Retinal pigment epithelial cell (primary cell): ENCODE measurements at places on chromosomes 4 and X.

DNA sequence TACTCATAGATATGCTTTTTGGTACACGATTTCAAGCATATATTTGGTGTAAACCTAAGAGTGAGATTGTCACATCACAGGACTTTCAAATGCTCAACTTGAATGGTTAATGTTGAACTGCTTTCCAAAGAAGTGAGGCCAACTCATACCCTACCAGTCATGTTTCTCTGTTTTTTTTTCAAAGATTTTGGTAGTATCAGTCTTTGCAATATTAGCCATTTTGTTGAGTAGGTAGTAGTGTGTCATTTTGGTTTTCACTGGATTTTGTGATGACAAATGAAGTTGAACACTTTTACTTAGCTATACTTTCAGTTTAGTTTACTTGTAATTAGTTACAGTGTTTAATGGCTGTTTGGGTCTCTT lies 12.5 kb upstream of the HS3ST1 start:
- DNase-seq, result no peak

DNA sequence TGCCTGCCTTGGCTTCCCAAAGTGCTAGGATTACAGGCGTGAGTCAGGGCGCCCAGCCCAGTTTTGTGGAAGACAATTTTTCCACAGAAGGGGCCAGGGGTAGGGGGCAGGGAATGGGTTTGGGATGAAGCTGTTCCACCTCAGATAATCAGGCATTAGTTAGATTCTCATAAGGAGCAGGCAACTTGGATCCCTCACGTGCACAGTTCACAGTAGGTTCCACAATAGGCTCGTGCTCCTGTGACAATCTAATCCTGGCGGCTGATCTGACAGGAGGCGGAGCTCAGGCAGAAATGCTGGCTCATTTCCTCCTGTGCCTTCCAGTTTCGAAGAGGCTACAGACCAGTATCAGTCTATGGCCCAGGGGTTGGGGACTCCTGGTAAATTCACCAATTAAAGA lies 491.6 kb upstream of the AADAT start:
- no peak for DNase-seq

- no peak for DNase-seq
Measured at GRCh38 chrX:48827654-48827968, 1.3 kb downstream of the ERAS start.

GRCh38 chr4:7740866-7741525 lies 198.7 kb downstream of the AFAP1 start:
- no peak for DNase-seq

DNA sequence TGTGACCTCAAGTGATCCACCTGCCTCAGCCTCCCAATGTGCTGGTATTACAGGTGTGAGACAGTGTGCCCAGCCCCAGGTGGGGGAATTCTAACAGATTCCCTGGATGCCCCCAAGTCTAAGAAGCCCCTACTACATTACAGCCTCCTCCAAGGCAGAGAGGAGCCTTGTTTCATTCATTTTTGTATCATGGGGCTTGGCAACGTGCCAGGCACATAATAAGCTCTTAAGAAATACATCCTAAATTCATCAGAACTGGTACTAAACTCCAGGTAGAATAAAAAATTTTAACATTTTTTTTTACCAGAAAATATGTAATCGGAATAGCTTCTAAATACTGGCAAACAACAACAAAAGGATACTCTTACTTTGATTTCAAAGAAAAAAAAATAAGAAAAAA lies 127.1 kb downstream of the CHIC2 start:
- no peak for DNase-seq

GRCh38 chrX:104618106-104618895 lies 52.3 kb downstream of the IL1RAPL2 start:
- DNase-seq, result no peak

- DNase-seq, result no peak
Measured at GRCh38 chr4:36332782-36333131, 51.3 kb downstream of the DTHD1 start.

DNA sequence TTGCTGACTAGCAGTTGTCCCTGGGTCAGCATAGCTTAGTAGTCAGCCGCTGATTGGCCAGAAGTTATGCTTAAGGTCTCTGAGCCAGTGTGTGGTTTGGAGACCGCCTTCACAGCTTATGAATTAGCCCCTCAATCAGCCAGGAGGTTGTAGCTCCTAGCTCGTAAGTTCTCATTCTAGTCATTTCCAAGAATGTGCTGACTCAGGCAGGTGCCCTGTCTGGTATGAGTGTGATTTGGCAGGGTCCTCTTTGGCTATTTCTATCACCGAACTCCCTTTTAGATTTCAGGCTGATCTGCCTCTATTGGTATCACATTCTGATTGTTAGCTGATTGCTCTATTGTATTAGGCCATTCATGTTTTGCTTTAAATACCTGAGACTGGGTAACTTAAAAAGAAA lies 33.1 kb downstream of the NUDT11 start:
- no peak for DNase-seq

DNA sequence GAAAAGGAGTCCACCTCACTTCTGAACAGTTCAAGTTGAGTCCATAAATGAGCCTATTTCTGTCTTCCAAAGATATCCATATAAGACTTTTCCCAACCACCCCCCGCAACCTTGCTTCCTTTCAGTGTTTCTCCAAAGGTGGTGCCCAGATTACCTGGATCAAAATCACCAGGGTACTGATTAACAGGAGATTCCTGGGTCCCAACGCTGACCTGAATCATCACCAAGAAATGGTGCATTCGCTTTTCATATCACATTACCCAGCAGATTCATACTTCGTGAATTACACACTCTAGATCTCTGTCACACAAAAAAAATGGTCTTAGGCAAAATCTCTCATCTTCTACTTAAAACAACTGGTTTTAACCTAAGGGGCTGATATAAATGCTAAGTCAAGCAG lies 2.1 kb upstream of the GALNT7 start:
- DNase-seq, result no peak

- DNase-seq, result no peak
Measured at GRCh38 chrX:17375637-17376430, 834 bp downstream of the NHS start.

DNA sequence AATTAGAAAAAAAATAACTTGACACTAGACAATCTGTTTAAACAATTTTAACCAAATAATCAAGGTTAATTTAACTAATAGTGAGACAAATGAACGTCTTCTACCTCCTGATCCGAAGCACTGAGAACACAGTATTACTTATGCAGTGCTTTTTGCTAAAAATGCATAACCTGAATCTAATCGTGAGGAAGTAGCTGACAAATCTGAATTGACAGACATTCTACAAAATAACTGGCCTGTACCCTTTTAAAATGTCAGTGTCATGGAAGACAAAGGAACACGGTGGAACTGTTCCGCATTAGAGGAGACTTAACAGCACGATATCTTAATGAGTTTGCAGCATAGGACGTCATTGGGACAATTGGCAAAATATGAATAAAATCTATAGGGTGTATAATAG lies 631.2 kb upstream of the ZFP42 start:
- DNase-seq, result no peak

GRCh38 chr4:3201718-3202702 lies 46.9 kb upstream of the MSANTD1 start:
- DNase-seq, result peak; percentile 9

GRCh38 chr4:75005727-75006126 lies 72.8 kb downstream of the PARM1 start:
- no peak for DNase-seq

DNA sequence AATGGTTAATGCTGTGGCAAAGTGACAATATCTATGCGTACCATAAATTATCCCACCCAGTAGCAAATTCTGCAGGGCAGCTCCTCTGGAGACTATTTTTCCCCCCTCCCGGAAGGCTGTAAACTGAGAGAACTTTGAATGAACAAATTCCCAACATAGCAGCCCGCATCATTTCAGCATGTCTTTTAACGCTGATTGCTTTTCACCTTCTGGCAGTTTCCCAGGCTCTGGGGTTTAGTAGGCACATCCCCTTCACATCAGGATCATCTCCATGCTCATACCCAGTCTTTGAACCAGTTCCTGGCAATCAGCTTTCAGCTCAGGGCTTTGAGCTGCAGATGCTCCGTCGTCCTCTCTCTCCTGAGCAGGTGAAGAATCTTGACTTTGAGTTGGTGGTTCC lies 26.6 kb upstream of the WDR1 start:
- DNase-seq, result no peak

- no peak for DNase-seq
Measured at GRCh38 chr4:74428276-74428675, 16.7 kb upstream of the AREG start.

DNA sequence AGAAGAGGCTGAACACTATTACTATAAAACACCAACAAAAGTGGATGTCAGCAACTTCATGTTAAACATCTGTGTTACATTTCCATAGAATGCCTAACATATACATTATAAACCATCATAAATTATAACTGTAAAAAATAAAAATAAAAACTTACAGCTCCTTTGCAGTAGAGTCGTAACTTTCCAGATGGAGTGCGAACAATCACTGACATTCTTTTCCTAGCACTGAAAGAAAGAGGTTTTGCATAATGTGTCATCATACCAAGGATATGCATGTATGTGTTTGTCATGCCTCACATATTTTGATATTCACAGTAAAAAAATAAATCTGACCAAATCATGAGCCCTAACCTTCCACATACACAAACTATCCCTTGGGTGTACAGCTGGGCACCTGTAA lies 113.1 kb downstream of the ATP8A1 start:
- no peak for DNase-seq

DNA sequence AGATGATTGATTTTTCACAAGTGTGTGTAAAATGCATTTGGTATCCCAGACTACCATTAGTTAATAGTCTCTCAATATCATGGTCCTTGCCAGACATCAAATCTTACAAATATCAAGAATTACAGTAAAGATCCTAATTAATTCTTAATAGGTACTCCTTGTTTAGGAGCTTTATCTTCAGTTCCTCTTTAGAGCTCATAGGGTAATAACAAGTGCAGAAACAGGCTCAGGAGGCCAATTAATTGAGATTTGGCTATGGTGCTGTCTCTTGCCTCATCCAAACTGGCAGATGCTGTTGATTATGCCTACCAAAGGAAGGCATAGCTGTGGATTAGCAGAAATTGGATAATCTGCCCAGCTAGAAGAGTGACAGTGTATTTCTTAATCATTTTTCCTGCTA lies 6.9 kb downstream of the MTMR1 start:
- no peak for DNase-seq

GRCh38 chrX:8683687-8684086 lies 48.2 kb downstream of the ANOS1 start:
- DNase-seq, result no peak

GRCh38 chr4:159498446-159499115 lies 395.7 kb downstream of the RAPGEF2 start:
- no peak for DNase-seq

- DNase-seq, result no peak
Measured at GRCh38 chrX:103343105-103343504, 13.1 kb downstream of the TCEAL7 start.

DNA sequence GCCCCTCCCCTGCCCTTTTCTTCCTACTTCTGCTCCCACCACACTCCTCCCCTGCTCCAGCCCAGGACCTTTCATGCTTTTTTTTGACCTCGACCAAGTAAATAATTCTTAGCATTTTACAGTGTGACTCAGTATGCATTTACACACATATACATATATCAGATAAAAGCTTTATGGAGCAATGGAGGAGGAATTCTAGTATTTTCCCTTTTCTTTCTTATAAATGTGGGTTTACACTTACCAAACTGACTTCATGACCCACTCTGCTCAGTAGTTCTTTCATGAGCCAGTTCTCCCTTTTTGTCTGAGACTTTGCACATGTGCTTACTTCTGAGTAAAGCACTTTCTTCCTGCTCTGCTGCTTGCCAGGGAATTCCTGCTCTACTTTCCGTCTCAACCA lies 111.8 kb upstream of the H2AZ1 start:
- peak; percentile 10 for DNase-seq

GRCh38 chr4:73653695-73654106 lies 33.5 kb upstream of the RASSF6 start:
- no peak for DNase-seq

GRCh38 chrX:30373951-30374350 lies 64.8 kb upstream of the NR0B1 start:
- no peak for DNase-seq

- no peak for DNase-seq
Measured at GRCh38 chr4:78944381-78944780, 5.1 kb upstream of the PAQR3 start.

DNA sequence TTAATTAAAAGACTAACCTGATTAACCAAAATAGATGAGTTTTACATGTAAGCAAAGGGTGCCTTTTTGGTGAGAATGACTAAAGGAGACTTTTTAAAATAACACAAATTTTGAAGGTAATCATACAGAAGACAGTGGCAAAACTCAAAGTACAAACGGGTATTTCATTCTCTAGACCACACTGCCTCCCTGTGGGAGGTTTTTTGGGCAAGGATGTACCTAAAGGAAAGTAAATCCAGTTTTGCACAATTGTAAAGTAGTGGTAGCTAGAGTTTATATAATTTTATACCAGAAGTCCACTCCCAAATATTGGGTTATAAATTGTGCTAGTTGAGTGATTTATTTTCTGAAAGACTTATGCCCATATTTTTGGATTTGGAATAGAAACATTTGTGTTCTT lies 201.0 kb downstream of the PAPSS1 start:
- peak; percentile 7 for DNase-seq

DNA sequence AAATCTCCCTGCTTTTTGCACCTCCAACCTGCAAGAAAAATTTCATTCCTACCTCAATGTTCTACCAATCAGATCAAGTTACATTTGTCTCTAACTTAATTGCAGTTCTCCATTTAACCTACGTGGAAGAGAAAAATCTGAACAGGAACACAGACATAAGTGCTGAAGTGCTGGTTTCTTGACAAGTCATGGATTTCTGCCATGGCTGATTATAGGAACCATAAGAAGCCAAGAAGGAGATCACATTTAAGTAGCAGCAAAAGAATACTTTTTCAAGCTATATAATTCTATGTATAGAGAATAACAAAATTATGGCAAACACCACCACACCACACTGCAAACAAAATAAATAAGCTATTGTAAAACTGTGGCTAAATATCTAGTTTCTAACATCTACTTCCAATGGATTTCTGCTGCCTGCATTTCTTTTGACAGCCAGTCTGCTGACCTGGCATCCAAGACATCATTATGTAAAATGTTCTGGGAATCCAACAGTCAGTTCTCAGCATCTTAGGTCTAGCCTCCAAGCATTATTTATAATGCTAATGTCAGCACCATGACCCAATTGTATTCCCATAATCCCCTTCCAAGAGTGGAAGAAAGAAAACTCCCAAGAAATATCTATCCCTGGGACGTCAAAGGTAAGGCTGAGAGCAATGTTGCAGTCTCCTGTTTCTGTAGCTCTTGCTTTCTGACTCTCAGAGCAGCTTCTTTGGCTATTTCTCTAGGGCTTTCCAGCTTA lies 50.8 kb upstream of the GAB1 start:
- no peak for DNase-seq

GRCh38 chr4:95409750-95410149 lies 139.0 kb downstream of the UNC5C start:
- DNase-seq, result no peak

GRCh38 chrX:50622751-50623150 lies 152.1 kb upstream of the DGKK start:
- DNase-seq, result no peak

- DNase-seq, result no peak
Measured at GRCh38 chr4:7574287-7575014, 139.7 kb upstream of the PSAPL1 start.
